Upper lobe of right lung (tissue), 1 donor: ENCODE measurements at places on chromosomes 6 and 20. TPM values are rescaled to one million over a fixed set of nuclear protein-coding genes. Genes with fewer than 3 reads are reported as not detected.
A peak's percentile ranks its signal among the peaks of the same experiment; 100 is the strongest.

- H3K27me3 ChIP-seq = no peaks in the 10 kb centered on the region
- no peak for DNase-seq
- no peak overlapping the region for H3K4me3 ChIP-seq
- peak overlapping the region; percentile 6 for H3K27ac ChIP-seq
- no peaks in the 10 kb centered on the region for H3K36me3 ChIP-seq
Observed at GRCh38 chr20:22984008-22984407, 51.1 kb upstream of the SSTR4 start.

- H3K27ac ChIP-seq = no peak overlapping the region
- H3K4me1 ChIP-seq = no peaks in the 10 kb centered on the region
Observed at GRCh38 chr6:27679308-27679963, 206.5 kb upstream of the ZNF184 start.

DNA sequence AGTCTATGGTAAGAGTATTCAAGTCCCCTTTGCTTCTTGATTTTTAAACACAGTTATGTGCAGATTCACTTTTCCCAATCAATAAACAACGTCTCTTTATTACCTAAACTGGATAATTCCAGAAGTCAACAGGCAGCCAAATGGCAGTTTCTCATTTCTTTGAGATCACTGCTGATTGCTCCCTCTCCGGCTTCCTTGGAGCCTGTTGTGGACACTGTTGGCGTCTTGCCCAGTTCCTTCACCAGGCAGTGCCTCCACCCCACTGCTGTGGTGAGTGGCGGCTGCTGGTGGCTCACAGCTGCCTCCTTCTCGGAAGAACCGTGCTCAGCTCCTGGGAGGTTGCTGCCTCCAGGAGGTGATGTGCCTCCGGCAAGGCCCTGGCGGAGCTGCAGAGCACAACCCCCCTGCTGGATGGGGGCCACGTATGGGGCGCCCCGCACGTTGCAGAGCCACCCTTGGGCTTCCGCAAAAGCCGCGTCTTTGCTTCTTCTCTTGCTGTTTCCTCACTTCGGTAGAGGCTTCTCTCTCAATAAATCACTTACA, 105.1 kb upstream of the CNKSR3 start:
- H3K27me3 ChIP-seq = no peaks in the 10 kb centered on the region
- H3K36me3 ChIP-seq = no peaks in the 10 kb centered on the region
- H3K4me1 ChIP-seq = no peaks in the 10 kb centered on the region
- H3K27ac ChIP-seq = no peak overlapping the region
- no peak overlapping the region for H3K4me3 ChIP-seq
- peak; percentile 73 for DNase-seq

GRCh38 chr6:32177183-32177787, 920 bp upstream of the RNF5 start:
- H3K4me3 ChIP-seq = peak overlapping the region; percentile 85
- H3K27ac ChIP-seq = peak overlapping the region; percentile 98
- H3K27me3 ChIP-seq = no peaks in the 10 kb centered on the region
- DNase-seq = no peak
- H3K36me3 ChIP-seq = peaks cover 20% of the 10 kb centered on the region
- H3K4me1 ChIP-seq = peaks cover 37% of the 10 kb centered on the region

Gene OR2J3
- total RNA-seq = not detected

GRCh38 chr6:139364302-139364981, 10.0 kb downstream of the CITED2 start:
- H3K27ac ChIP-seq = no peak overlapping the region
- no peaks in the 10 kb centered on the region for H3K27me3 ChIP-seq
- DNase-seq = no peak
- H3K4me3 ChIP-seq = no peak overlapping the region
- H3K4me1 ChIP-seq = peaks cover 15% of the 10 kb centered on the region
- H3K36me3 ChIP-seq = no peaks in the 10 kb centered on the region

DNA sequence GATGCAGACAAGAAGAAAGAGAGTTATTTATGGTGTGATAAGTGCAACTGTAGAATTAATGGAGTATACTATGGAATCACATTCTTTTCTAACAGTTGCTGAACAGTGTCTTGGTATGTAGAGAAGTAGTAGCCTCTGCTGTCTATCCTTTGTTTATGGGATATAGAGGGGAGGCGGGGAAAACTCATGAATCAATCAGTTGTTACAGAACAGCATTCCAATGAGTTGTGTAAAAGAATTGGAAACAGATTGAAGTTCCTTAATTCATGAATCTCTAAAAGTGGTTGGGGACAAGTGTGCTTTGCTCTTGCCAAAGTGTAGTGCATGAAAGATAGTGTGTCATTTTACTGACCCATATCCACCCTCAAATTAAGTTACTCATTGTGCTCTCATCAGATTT, 77.7 kb downstream of the FLRT3 start:
- H3K27me3 ChIP-seq = no peaks in the 10 kb centered on the region
- no peaks in the 10 kb centered on the region for H3K36me3 ChIP-seq
- no peak overlapping the region for H3K27ac ChIP-seq

GRCh38 chr20:32847964-32848363, 10.8 kb upstream of the EFCAB8 start:
- no peaks in the 10 kb centered on the region for H3K4me1 ChIP-seq
- no peaks in the 10 kb centered on the region for H3K27me3 ChIP-seq
- no peak overlapping the region for H3K4me3 ChIP-seq
- DNase-seq = no peak

DNA sequence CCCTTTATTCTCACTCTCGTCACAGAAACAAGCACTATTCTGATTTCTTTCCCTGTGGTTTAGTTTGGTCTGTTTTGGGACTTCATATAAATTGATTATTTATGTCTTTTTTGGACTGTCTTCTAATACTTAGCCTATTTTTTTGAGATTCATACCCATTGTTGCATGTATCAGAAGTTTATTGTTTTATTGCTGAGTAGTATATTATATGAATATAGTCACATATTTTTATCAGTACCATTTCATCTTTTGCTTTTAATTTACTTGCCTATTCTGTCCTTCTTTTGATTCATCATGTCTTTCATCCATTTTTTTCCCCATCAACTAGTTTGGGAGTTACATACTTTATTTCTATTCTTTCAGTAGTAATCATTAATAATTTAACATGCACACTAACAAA, 112.0 kb downstream of the ID4 start:
- H3K4me3 ChIP-seq = no peak overlapping the region
- H3K36me3 ChIP-seq = no peaks in the 10 kb centered on the region
- H3K4me1 ChIP-seq = no peaks in the 10 kb centered on the region
- no peak overlapping the region for H3K27ac ChIP-seq
- H3K27me3 ChIP-seq = no peaks in the 10 kb centered on the region

GRCh38 chr6:17831135-17831534, 124.4 kb upstream of the NUP153 start:
- H3K4me1 ChIP-seq = no peaks in the 10 kb centered on the region
- H3K27ac ChIP-seq = no peak overlapping the region
- H3K27me3 ChIP-seq = no peaks in the 10 kb centered on the region
- DNase-seq = no peak

DNA sequence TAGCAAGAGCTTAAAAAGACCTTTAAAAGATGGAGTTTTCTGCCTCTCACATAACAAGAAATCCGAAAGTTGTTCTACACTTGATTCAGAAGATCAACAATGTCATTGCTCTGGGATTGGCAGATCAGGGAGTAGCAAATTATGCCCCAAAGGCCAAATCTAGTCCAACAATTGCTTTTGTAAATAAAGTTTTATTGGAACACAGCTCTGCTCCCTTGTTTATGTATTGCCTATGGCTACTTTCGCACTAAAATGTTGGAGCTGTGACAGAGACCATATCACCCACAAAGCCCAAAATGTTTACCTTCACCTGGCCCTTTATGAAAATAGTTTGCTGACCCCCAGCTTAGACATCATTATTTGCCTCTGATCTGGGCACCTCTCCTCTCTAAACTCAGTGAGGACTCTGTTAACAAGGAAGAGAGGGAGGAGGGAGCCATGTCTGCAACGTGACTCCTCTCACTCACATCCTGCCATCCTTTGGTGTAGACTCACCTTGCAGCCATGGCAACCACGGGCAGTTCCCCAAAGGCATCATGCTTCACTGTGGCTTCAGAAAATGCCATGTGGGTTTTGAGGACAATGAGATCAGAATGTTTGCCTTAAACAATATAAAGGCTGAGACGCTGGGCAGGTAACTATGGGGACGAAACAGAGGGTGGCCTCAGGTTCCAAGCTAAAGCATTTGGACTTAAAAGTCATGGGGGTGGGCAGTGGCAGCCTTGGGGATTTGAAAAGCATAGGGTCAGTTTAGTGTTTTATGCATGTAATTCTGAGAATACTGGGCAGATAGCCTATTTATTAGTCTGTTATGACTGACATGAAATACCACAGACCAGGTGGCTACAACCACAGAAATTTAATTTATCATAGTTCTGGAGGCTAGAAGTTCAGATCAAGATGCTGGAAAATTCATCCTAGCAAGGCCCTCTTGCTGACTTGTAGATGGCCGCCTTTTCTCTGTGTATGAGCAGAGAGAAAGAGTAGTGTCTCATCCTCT, 149.7 kb upstream of the TNFAIP3 start:
- H3K27ac ChIP-seq = no peak overlapping the region
- DNase-seq = no peak
- H3K4me3 ChIP-seq = no peak overlapping the region
- H3K4me1 ChIP-seq = no peaks in the 10 kb centered on the region
- H3K27me3 ChIP-seq = no peaks in the 10 kb centered on the region

DNA sequence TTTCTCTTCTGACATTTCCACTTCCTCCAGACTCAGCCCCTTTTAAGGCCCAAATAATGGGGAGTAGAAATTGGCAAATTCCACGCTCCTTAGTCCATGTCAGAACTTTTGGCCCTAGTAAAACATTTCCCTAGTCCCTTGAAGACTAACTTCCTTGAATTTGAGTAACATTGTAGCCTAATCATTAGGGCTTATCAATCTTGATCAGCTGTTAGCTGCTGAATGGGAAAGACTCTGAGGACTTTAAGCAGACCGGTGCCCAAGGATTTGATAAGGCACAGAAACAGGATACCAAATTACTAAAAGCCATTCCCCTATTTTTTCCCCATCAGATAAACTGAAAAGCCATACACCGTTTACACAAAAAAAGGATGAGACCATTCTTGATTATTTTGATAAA, 37.0 kb upstream of the ECI2 start:
- no peaks in the 10 kb centered on the region for H3K4me1 ChIP-seq
- no peaks in the 10 kb centered on the region for H3K27me3 ChIP-seq
- no peak for DNase-seq
- H3K27ac ChIP-seq = no peak overlapping the region

Gene LBP
- 0.26 TPM for total RNA-seq

Gene EYA4
- 6.0 TPM for total RNA-seq

DNA sequence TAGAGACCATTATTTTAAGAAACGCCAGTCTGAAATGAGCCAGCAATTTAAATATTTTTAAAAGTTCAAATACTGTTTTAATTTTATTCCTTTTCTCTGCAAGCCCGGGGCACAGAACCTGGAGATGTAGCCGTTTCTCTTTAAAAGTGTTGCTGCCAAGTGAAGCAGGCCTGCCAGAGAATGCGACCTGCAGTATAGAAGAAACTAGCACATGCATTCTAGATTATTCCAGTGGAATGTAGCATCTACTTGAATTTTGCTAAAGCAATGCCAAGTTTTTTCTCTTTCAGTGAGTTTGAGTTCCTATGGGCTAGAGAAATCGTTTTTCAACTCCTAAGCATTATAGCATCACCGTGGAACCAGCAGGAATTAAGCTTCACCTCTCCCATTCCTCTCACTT, 101.3 kb downstream of the QRSL1 start:
- H3K36me3 ChIP-seq = no peaks in the 10 kb centered on the region
- H3K27ac ChIP-seq = no peak overlapping the region
- DNase-seq = no peak
- no peak overlapping the region for H3K4me3 ChIP-seq

Gene OR12D3
- not detected for total RNA-seq

DNA sequence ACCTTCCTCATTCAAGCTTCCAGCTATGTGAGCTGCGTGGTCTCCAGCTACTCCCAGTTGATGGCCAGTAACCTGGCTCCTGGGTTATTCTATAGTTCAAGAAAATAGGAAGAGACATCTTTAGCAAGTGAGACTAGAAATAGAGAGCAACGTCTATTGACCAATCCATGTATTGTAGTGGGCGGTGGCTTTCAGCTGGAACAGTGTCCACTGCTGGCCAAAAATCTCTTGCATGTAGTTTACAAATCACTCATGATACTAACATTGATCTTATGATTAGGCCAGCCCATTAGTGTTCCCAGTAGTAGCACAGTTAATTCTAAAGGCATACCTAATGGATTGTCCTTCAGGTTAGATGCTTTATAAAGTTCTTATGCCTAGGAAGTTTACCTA, 58.9 kb upstream of the SCP2D1 start:
- no peaks in the 10 kb centered on the region for H3K27me3 ChIP-seq
- no peaks in the 10 kb centered on the region for H3K4me1 ChIP-seq
- no peak overlapping the region for H3K4me3 ChIP-seq
- no peak for DNase-seq
- no peak overlapping the region for H3K27ac ChIP-seq

Gene PDE7B
- total RNA-seq = 4.2 TPM

- no peaks in the 10 kb centered on the region for H3K36me3 ChIP-seq
- H3K4me1 ChIP-seq = peaks cover 9% of the 10 kb centered on the region
- no peaks in the 10 kb centered on the region for H3K27me3 ChIP-seq
- H3K27ac ChIP-seq = no peak overlapping the region
- no peak overlapping the region for H3K4me3 ChIP-seq
Observed at GRCh38 chr20:17882065-17882833, 86.3 kb downstream of the SNX5 start.

DNA sequence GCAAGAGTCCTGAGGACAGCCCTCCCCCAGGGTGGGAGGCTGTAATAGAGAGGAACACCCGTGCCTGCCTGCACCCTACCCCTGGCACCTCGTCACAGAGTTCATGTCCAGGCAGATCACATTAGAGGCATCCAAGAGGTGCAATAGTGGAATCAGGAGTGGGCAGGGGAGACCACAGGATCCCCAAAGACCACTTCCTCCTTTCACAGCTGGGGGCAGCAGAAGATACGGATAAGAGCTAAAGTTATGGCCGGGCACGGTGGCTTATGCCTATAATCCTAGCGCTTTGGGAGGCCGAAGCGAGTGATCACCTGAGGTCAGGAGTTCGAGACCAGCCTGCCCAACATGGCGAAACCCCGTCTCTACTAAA, 1.5 kb upstream of the CAPN11 start:
- peaks cover 9% of the 10 kb centered on the region for H3K36me3 ChIP-seq
- no peak overlapping the region for H3K27ac ChIP-seq
- H3K4me3 ChIP-seq = no peak overlapping the region
- no peaks in the 10 kb centered on the region for H3K4me1 ChIP-seq
- no peak for DNase-seq
- H3K27me3 ChIP-seq = no peaks in the 10 kb centered on the region

GRCh38 chr6:29611426-29611825, 21.6 kb downstream of the GABBR1 start:
- H3K27ac ChIP-seq = no peak overlapping the region
- DNase-seq = no peak
- no peaks in the 10 kb centered on the region for H3K4me1 ChIP-seq

Gene ADGB
- not detected for total RNA-seq

Gene TRAPPC3L
- 0.64 TPM for total RNA-seq

Gene FNDC1
- 1.1 TPM for total RNA-seq

DNA sequence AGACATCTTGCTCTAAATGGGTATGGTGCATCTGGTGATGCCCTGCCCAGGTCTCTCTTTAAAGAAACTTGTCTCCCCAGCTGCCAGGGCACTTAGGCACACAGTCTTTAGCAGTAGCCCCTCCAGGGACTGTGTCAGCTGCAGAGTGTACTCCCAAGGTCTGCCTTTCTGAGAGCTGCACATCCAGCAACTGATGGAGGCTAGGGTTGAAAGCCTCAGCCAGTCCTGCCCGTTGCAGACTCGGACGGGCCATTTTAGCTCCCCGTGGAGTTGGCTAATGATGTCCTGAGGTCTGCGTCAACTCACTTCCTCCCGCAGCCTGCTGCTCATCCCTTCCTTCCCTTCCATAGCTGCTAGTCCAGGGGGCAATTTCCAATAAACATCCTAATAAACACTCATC, 381.8 kb downstream of the PTPRT start:
- no peaks in the 10 kb centered on the region for H3K27me3 ChIP-seq
- no peaks in the 10 kb centered on the region for H3K4me1 ChIP-seq
- no peak overlapping the region for H3K4me3 ChIP-seq
- H3K36me3 ChIP-seq = no peaks in the 10 kb centered on the region
